Left ventricle myocardium superior (tissue), 1 donor: ENCODE measurements at places on chromosomes 12 and 14. TPM values are rescaled to one million over a fixed set of nuclear protein-coding genes. Genes with fewer than 3 reads are reported as not detected.

DNA sequence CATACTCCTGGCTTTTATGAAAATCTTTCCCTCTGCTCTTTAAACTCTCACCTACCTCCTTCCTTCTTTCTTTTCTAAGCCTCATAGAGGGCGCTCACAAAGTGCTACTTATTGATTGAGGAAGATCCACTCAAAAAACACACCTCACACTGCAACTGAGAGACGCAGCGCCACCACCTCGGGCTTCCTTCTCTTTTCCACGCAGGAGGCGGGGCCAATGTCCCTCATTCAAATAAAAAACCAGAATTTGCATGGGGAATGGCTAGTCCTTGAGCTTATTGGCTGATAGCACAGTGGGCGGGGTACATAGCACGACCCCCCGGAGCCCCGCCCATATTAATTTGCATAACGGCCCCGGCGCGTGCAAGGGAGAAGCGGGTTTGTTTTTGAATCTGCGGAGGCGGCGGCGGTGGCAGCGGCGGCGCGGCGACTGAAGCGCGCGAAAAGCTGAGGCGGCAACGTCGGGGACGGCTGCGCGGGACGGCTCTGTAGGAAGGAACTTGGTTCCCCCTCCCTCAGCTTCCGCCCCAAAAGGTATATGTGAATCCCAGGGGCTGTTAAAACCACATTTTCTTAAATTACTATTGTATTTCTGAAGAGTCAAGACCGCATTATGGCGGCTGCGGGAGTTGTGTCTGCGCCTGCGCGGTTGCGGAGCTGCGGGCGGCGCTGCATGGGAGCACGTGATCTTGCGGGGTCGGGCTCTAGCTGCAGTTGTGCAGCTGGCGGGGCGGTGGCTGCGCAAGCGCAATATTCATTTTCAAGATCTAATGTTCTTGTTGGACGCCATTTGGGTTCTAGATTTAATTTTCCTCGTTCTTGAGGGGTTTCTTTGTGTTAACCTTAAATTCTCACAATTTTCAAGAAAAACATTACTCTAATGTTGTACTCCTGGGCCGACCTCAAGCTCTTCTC lies at the start of gene ATF7IP:
ATF7IP (plus strand) TSS at position 389 of the 915 bp plus-strand sequence. CDS start 58,234 bp downstream, outside the sequence.
- peak; percentile 96 for DNase-seq

The ARHGEF25 gene
- 11.9 TPM for total RNA-seq

GRCh38 chr12:89857652-89858274 lies 149.1 kb upstream of the ATP2B1 start:
- no peak for DNase-seq

DNA sequence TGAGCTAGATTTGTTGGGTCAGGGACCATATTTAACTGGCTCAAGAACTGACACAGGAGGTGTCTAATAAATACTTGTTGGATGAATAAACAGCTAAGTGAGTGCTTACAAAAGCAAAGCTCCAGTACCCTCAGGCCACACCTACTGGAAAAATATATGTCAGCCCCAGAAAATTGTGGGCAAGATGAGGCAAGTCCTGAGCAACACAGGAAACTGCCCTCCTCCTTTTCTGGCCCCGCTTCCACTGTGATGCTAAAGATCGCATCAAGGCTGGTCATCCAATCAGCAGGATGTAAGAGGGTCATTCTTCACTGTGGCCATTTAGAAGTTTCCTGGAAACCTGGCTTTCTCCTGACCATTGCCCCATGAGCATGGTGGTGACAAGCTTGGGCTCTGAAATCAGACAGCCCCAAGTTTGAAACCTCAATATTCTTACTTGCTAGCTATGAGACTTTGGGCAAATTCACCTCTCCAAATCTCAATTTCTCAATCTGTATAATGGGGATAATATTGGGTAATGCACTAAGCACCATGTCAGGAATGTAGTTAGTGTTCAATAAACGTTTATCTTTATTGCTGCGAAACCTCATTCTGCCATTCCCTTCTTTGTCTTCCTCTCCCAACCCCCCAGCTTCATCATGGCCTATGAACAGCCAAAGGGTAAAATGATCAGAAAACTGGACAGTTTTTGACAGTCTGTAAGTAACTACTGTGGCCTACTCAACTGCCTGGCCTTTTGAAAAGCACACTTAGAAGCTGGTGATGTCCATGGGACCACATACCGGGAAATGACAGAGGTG lies 139.3 kb upstream of the PZP start:
- no peak for DNase-seq

DNA sequence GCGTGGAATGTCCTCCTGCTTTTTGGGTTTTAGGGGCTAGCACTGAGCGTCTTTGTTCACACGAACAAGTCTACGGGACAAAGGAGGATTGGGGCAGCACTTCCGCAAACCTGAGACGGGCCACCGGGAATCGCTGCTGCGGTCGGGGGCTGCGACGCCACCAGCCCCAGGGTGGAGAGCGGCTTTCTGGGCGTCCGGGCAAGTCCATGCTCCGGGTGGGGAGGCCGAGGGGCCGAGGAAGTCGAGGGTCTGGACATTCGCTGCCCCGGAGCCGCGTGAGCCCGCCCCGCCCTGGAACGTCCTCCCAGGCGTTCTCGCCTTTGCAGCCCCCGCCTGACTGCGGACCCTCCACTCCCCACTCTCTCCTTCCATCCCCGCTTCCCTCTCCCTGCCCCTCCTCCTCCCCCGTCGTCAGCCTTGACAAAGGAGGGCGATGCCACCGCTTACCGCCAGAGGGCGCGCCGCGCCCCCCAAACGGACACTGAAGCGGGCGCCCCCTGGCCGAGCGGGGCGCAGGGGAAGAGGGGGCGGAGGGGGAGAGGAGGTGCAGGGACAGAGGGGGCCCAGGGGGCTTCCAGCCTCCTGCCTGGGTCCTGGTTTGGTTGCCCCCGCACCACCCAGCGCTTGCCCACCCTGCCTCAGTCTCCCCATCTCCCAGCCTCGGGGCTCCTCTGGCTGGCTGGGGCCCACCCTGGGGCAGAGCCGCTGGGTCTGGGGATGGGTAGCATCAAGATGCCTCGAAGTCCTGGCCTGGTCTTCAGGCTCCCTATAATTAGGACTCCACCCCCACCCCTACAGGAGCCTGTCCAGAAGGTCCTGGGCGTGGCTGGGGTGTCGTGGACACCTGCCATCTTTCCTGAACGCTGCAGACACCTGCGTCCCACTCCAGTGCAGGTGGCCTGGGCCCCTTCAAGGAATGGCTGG lies 39.1 kb upstream of the INF2 start:
- DNase-seq, result peak; percentile 83

GRCh38 chr12:120324841-120325417 lies 2.6 kb downstream of the PLA2G1B start:
- no peak for DNase-seq

The PIWIL1 gene
- total RNA-seq, result not detected

The SLC10A1 gene
- total RNA-seq, result not detected

DNA sequence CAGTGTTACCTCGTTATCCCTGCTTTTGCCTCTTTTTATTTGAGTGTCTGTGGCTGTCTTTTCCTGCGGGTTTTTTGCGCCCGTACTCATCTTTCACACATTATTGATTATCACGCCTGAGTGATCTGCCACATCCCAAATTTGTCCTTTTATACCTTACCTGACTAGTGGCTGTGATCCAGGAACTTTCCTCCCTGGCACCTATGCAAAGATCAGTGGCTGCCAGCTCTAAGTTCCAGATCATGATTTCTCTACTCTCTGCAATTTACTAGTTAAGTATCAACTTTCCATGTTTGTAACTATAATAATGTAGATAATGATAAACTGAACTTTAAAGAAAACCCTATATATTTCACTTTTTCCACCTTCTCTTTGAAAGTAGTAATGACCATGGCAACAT lies 36.9 kb downstream of the PLEKHA5 start:
- no peak for DNase-seq

DNA sequence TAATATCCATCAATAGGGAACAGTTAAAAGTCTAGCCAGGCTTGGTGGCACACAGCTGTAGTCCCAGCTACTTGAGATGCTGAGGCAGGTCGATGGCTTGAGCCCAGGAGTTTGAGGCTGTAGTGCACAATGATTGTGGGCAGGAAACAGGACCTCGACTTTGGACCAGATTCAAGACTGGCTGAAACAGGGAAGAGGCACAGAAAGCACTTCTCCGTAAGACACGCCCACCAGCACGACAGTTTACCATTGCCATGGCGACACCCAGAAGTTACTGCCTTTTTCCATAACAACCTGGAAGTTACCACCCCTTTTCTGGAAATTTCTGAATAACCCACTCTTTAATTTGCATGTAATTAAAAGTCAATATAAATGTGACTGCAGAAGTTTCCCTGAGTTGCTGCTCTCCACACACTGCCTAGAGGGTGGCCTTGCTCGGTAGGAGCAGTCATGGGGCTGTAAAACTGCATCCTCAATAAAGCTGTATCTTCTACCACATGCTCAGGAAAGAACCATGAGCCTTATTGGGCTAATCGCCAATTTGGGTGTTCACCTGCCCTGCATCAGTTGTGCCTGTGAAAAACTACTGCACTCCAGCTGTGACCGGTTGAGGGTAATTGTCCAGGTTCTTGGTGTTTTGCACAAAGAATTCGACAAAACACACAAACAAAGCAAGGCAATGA lies 4.6 kb upstream of the LRRC23 start:
- DNase-seq, result peak; percentile 58

- peak; percentile 33 for DNase-seq
These were observed at the start of gene FGF23 for GRCh38 chr12:4379405-4379804. Gene FGF23, minus strand, starts transcription at chr12:4379712. Its CDS starts 130 bp downstream, at chr12:4379582.

GRCh38 chr12:22084852-22085251 lies 38.8 kb downstream of the CMAS start:
- DNase-seq, result no peak

GRCh38 chr12:16303939-16304338 lies 26.5 kb upstream of the SLC15A5 start:
- no peak for DNase-seq

The OTOGL gene
- 0.27 TPM for total RNA-seq

- no peak for DNase-seq
These were observed 72.8 kb upstream of the SAV1 start for GRCh38 chr14:50740856-50741255.

The PTGER2 gene
- total RNA-seq, result 0.47 TPM

The SMAGP gene
- total RNA-seq, result 3.4 TPM

The IAPP gene
- total RNA-seq, result not detected

DNA sequence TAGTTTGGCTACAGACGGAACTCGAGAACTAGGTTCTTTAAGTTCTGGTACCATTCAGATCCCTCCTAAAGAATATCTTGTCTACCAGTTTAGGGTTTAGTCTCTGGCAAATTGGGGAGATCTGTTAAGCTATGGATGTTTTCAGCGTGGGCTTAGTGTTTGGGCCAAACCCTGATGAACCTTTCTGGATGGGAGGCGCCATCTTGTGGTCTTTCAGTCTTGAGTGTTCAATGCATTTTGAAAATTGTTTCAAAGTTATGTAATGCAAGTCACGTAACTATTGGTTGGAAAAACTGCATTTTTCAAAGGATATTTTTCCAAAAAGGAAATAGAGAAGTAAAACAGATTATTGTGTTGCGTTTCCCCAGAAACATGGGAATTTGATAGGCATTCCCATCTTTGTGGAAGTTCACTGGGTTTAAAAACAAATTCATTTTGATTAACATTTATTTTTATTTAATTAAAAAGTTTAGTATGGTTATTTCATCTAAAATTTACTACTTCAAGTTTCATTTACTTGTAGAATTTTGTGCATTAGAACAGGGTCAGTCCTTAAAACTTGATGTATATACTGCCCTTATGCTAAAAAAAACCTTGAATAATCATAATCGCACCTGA lies 169.0 kb downstream of the PRIMA1 start:
- no peak for DNase-seq

DNA sequence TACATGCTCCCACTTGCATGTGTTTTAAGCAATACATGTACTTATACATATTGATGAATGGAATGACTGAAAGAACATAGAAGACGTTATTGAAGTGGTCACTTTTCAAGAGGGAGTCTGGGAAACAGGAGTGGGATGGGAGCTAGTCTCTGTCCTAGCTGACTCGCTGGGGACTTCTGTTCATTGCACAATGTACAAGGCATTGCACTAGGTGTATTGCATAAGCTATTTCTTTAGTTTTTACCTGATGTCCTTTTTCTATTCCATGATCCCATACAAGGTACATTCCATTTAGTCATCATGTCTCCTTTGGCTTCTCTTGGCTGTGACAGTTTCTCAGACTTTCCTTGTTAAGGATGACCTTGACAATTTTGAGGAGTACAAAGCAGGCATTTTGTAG lies 4.0 kb upstream of the MYO1H start:
- DNase-seq, result no peak

- DNase-seq, result peak; percentile 76
These were observed 48.2 kb upstream of the DLK1 start for GRCh38 chr14:100678469-100678828.
